Hematopoietic multipotent progenitor cell treated with erythropoietin and hydrocortisone succinate and interleukin-3 and kit ligand, for 8 days (in vitro differentiated cells): ENCODE measurements at places on chromosomes 16 and 17.

DNA sequence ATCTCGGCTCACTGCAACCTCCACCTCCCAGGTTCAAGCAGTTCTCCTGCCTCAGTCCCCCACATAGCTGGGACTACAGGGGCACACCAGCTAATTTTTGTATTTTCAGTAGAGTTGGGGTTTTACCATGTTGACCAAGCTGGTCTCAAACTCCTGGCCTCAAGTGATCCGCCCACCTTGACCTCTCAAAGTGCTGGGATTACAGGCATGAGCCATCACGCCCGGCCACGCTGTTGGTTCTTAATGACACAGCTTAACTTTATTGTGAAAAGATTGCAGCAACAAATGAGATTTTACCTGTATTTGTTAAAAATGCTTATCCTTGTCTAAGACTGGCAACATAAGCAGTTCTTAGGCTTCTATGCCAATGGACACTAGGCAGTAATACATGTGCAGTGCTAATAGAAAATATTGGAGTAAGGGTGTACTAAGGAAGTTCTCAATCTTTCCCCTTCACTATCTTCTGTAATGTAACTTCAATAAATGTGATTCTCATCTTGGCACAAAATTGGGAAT is 2.9 kb downstream of the UBB start:
- no peak for DNase-seq

GRCh38 chr17:57949649-57950048 is 5.6 kb downstream of the CUEDC1 start:
- DNase-seq: peak; percentile 52

GRCh38 chr16:24507959-24508480 is 31.3 kb upstream of the RBBP6 start:
- DNase-seq: no peak

DNA sequence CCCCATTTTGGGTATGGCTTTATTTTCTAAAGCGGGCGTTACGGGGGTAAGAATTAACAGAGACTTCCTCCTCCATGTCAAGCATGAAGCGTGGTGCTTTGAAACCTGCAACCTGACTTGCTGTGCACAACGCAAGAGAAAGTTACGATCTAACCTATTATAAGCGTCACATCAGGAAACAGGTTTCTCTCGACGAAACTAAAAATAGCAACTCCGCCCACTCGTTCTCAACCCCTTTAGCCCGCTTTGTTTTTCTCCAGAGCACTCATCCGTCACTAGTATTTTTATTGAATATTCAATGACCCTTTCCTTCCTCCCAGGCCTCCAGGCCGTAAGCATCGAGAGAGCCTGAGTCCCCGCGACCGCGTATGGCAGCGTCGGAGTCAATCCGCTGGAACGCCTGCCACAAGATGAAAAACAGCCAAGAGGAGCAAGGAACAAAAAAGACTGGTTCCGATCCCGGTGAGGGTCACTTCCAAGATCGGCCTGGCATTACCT is 555 bp downstream of the NUP88 start:
- DNase-seq: peak; percentile 62

GRCh38 chr17:80177986-80178595 is 8.3 kb downstream of the CARD14 start:
- DNase-seq: no peak

DNA sequence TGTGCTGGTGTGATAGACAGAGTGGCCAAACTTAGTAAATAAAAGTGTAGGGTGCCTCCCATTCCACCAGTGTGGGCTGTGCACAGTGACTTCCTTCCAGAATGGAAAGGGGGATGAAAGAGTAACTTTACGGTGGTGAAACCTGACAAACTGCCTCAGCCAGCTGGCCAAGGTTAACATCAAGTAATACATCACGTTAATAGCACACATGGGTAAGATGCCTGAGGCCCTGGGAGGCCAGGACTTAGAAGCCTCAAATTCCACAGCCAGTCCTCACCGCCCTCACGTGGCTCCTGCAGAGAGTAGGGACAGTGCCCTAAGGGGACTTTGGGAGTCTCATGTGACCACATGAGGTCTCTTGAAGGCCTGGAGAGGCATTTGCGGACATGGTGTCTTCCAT is 14.1 kb downstream of the RMI2 start:
- no peak for DNase-seq

DNA sequence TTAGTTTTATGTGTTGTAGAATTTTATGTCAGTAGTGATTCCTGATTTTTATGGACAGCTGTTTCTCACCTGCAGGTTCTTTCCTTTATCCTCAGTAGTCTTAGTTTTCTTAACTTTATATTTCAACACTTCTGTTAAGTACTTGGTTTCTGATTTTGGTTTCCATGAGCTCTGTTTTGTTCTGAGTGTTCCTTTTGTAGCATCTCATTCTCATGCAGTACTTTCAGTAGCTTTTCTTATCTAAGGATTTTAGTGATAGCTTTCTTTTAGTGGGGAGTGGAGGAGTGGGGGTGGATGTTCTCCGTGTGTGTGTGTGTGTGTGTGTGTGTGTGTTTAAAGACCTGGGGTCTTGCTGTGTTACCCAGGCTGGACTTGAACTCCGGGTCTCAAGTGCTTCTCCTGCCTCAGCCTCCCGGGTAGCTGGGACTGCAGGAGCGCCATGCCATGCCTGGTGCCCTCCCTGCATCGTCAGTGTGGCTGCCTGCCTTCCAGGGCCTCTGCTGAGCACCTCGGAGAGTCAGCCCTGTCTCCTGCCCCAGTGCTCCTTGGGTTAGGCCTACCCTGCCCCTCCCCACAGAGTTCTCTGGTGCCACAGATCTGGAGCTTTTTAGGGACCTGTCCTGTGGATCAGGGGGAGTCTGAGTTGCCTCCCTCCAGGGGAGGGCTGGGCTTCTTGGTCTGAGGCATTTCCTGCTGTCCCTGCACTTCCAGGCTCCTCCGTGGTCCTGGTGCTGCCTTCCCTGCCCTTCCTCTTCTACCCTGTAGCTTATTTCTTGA is 4.3 kb upstream of the ZNF750 start:
- no peak for DNase-seq

DNA sequence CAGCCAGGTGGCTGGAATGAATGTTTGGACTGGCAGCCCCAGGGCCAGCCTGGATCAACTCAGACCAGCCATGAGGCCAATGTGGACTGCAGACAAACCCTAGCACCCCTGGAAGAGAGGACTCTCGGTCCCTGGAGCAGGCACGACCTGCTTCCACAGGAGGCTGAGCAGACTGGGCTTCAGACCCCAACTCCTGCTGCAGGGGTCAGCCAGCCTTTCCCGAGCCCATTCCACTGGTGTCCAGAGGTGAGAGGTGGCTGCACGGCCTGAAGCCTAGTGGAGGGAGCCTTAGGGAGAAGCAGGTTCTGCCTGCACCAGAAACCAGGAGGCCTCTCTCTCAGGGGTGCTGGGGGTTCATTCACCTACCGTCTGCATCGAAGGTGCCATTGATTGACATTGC is 97.1 kb downstream of the CPPED1 start:
- no peak for DNase-seq

- DNase-seq: no peak
Measured at GRCh38 chr16:30040221-30040620, 9.2 kb upstream of the TLCD3B start.
